ENCODE measurements at places on chromosomes 7 and 10.

DNA sequence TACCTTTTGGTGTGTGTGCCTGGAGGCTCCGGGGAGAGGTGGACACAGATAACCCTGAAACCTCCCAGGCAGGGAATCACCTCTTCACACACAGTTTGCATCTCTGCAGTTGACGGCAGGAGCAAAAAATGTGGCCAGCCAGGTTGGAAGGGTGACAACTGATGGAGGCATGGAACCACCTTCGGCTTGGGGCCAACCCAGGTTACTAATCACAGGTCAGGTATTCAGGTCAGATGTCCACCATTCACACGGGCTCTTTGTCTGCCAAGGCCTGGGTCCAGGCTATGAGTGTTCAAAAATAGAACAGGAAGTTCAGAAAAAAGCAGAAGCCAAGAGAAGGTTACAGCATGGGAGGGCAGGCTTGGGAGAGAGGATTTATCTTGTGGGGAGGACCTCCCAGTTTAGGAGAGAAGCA is 137.2 kb upstream of the EFCAB10 start:
- DNase-seq, result no peak

GRCh38 chr10:79604294-79604693 is 6.4 kb upstream of the SFTPA1 start:
- DNase-seq, result no peak

DNA sequence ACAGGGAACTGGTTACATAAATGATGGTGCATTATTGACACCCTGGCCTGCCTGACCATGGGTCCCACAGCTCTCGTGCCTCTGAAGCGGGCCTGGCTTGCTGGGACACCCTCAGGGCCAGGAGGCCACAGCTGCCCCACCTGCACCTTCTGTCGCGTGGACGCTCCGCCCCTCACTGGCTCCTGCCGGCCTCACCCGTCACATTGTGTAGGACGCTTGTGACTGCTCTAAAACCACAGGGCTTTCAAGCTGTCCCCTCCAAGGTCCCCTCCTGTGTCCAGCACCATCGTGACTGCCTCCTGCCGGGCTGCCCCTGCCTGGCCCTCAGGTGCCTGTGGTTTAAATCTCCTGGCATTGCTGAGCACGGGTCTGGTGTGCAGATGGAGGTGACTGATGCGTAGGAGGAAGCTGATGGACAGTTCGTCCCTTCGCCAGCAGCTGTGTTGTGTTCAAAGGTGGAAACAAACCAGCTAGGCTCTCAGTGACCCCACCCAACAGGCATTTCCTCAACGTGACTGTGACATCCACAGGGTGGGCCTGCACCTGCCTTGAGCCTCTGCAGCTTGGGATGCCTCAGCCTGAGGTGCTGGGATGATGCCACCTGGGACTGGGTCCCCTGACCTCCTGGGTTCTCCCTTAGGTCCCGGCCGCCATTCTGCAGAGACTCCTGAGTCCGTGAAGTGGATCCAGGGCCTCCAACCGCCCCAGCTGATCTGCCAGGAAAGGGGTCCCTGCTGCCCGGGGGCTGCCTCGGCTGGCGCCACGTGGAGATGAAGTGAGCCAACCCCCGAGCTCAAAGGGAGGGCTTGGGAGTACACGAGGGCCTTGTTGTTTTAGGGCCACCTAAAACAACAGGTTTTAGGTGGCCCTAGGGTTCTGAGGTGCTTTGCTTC is 148.5 kb downstream of the WDR37 start:
- no peak for DNase-seq

- no peak for DNase-seq
These were observed 98.3 kb upstream of the ZNF438 start for GRCh38 chr10:31129880-31130405.

GRCh38 chr10:105247831-105248499 is 606.9 kb downstream of the SORCS3 start:
- DNase-seq, result no peak

- no peak for DNase-seq
These were observed 18.4 kb upstream of the EXOC6 start for GRCh38 chr10:92829786-92830377.

DNA sequence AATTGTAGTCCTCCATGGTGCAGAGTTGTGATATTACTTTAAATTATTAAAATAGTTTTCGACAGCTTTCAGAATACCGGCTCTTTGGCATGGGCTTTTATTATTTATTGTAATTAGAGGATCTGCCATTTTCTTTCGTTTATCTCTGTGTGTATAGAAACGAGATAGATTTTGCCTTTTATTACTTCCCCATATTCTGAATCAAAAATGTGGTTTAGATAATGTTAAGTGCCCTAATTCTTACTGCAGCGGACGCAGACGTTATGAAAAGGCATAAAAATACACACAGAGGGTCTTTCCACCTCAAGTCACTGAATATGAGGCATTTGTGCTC is 1.9 kb upstream of the ARID5B start:
- DNase-seq, result no peak

- DNase-seq, result no peak
These were observed 17.3 kb upstream of the ARL4A start for GRCh38 chr7:12670000-12670729.

GRCh38 chr7:73678862-73679261 is 4.4 kb downstream of the DNAJC30 start:
- DNase-seq, result no peak

DNA sequence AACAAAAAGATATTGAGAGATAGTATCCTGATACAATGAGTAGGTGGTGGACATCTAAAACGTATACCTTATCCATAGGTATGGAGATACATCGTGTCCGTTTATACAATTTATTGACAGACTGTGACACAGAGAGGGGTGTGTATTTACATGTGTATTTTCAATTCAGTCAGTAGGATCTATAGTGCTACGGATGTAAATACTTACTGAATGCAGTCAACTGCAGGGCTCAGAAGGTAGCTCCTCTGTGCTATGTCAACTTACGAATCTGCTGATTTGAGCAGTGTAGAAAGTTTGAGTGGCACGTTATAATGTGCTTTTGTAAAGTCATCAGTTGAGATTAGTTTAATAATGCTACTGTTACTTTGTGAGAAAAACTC is 626 bp downstream of the ZNF804B start:
- DNase-seq, result no peak

DNA sequence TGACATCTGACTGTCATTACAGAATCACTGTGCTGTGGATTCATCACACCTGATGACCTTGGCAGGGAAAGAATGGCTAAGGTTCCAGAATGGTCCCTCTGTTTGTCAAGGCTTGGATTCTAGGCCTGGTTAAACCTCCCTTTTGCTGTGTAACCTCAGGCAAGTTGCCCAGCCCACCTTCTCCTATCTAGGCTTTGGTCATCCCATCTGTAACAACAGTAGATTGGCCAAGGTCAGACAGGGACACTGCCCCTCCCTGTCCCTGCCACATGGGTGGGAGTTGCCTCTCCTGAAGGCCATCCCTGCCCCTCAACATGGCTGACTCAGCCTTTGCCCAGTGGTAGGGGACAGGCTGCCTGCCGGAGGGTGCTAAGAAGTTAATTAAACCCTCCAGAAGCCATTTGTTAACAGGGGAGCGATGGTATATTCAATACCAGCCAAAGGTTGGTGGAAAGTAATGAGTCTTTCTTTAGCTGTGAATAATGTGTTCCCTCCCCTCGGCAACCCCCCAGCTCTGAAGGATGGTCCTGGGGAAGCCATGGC is 149.8 kb upstream of the PCBD1 start:
- no peak for DNase-seq

Data from NCI-H446 (cell line).